ENCODE measurements at places on chromosomes 12 and 14. TPM values are rescaled to one million over a fixed set of nuclear protein-coding genes. Genes with fewer than 3 reads are reported as not detected.

GRCh38 chr12:109098183-109098604 is 797 bp downstream of the UNG start:
- no peak for DNase-seq

GRCh38 chr12:113087193-113087592 is 30.7 kb downstream of the DTX1 start:
- no peak for DNase-seq

DNA sequence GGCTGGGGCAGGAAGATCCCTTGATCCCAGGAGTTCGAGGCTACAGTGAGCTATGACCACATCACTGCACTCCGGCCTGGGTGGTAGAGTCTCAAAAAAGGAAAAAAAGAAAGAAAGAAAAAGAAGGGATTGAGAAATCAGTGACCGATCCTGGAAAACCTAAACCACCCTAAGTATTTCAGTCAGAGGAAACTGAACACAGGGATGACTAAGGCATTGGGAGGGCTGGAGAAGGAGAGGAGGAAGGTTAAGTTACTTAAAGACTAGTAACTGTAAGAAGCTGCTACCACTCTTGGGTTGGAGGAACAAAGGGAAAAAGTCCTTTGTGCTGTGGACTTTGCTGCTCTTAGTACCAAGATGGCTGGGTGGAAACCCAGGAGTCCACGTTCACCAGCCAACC is 10.6 kb downstream of the HHIPL1 start:
- no peak for DNase-seq

DNA sequence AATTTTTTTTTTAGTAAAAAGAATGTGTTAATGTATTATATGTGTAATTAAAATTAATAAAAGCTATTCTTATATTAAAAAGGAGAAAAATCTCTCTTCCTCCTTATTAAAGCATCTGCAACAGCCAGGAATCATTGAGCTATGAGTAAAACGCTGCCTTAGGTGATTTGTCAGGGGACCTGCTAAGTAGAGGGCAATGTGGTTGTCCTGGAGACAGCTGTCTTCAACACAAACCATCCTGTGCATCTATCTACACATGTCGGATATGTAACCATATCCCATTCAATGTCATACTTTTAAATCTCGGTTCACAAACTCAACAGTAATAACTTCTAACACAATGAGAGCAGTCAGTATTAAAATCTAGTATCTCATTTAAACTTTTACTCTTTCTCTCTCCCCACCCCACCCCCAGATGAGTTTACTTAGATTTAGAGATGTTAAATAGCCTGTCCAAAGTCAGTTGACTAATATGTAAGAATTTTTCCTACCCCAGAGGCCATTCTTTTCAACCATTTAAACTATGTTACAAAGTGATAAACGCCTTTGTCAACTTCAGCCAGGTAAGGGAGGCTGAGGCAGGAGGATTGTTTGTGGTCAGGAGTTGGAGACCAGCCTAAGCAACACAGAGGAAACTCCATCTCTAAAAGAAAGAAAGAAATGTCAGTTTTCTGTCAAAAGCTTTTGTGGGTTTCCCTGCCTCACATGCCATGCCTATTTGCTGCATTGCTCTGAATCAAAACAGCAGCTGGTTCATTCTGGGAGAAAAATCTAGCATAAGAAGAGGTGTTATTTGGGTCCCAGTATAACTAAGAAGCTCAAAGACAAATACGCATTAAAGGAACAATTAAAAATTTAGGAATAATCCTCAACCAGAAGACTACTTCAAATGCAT is 413.7 kb upstream of the CCDC196 start:
- DNase-seq: no peak

The P2RX7 gene
- 8.6 TPM for total RNA-seq

The BCL7A gene
- 8.1 TPM for total RNA-seq

The SOAT2 gene
- total RNA-seq: 0.74 TPM
